ENCODE measurements at places on chromosomes 1 and 21.
A peak's percentile ranks its signal among the peaks of the same experiment; 100 is the strongest.

DNA sequence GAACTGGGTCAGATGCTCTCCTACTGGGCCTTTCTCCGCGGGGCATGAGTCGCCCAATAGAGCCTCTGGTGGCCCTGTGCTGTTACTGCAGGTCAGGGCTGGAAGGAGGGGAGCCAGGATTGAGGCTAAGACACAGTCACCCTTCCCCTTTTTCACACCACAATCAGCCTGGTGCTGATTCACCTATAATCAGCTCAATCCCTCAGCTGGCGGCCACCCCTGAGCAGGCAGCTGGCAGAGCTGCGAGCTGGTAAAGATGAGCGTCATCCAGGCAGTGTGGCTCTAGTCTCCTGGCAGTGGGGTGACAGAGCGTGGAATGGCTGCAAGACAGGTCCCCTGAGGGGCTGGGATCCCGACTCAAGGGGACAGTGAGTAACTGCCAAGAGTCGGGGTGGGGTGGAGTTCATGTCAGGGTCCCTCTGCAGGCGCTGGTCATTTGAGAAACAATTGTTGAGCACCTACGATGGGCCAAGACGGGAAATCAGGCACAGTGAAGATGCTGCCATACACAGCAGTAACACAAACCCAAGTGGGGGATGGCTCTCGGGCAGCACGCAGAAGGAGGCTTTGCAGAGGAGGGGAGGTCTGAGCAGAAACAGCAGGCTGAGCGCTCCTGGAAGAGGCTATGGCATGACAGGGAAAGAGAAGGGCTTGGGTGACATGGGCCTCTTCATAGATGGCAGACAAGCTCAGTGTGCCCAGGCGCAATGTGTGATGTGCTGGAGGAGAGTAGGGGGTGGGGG, 21.8 kb downstream of the ATF3 start:
- DNase-seq = peak; percentile 28

- no peak for DNase-seq
These were observed 738.7 kb downstream of the LTN1 start for GRCh38 chr21:28253961-28254360.

DNA sequence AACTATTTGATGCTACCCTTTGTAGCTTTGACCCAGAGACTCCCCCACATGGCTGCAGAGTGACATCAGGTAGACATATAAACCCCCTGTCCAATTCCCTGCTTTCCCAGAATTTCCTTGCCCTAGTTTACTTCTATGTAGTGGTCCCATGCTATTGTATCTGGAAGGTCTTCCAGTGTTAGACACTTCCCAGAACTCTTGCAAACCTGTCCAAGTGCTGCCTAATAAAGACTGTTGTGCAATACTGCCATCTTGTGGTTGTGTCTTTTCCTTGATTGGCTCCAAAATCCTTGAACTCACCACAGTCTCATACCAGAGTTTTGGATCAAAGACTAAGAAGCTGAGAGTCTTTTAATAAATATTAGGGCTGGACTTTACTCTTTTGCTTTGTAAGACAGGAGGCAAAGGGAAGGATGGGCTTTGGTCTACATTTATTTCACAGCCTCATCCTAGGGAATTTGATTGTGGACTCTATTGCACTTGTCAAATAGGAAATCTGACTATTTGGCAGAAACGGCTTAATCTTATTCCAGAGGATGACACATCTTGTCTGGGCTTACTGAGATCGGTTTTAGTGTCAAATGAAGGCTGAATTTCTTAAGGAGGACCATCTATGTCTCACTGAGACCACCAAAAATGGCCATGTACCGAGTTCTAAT, 169.9 kb downstream of the LRRC7 start:
- DNase-seq = peak; percentile 37

GRCh38 chr1:50700214-50700613, 259.9 kb downstream of the FAF1 start:
- no peak for DNase-seq

DNA sequence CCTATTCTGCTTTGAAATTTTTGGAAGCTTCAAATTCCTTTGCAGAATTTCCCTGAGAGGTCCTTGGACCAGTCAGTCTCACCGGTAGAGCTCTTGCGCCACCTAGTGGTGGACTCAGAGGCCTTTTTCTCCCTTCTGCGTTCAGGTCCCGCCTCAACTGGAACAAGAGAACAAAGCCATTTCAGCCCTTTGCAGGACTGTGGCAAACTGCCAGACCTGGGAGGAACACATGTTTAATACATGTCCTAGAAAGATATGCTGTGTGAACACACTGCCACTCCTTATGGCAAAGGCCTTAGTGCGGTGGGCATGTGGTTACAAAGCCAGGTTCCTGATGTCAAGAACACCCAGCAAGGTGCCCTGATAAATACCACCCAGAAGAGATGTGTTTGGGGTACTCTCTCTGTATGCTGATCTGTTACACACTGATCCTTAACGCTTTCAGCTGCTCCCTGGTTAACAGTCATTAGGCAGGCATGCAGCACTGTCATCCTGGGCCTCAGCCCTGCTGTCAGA, 82.2 kb upstream of the SSX2IP start:
- DNase-seq = peak; percentile 60

DNA sequence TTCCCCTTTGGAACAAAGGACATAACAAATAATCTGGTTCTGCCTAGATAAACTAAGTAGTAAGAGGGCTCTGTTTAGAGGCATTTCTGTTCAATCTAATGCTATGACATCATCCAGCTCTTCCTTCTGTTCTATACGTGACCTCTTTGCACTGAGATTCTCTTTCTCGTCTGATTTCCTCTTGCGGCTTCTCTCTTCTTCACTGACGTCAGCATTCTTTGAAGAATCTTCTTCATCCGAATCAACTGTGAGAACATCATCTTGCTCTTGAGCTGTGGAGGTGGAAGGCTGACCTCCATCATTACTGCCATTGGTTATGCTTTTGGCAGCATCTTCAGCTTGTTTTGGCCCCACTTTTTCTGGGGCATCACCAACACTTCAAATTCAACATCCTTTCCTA, 130.4 kb downstream of the HS2ST1 start:
- DNase-seq = no peak

DNA sequence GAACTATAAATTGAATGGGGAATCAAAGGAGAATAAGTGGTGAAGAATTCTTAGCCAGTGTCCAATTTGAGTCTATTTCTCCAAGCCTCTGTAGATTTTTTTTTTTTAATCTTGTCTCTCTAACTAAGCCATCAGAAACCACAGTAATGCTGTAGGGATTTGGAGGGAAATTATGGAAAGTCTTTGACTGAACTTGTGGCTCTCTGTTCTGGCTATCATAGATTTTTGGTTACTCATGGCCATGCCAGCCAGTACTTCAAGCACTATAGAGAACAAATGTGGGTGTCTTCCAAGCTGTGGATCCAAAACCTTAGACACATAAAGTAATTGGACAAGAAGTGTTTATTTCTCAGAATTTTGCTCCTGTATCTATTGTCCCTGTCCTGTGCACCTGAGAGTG, 147.9 kb downstream of the LRRC40 start:
- no peak for DNase-seq

GRCh38 chr1:186218654-186219352, 156.2 kb downstream of the TPR start:
- DNase-seq = no peak

DNA sequence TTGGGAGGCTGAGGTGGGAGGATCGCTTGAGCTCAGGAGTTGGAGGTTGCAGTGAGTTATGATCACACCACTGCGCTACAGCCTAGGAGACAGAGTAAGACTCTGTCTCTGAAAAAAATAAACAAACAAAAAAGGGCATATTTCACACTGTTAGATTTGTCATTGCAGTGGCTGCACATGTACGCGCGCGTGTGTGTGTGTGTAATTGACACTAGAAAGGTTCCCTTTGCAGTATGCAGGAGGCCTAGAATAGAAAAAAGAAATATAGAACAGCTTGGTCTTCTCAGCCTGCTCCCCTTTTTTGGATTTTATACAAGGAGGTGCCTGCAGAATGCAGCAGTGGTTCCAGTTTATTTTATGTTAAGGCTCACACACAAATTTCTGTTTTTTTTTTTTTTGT, 8.6 kb downstream of the MACO1 start:
- DNase-seq = no peak

GRCh38 chr1:172818841-172819527, 160.1 kb downstream of the FASLG start:
- DNase-seq = no peak

DNA sequence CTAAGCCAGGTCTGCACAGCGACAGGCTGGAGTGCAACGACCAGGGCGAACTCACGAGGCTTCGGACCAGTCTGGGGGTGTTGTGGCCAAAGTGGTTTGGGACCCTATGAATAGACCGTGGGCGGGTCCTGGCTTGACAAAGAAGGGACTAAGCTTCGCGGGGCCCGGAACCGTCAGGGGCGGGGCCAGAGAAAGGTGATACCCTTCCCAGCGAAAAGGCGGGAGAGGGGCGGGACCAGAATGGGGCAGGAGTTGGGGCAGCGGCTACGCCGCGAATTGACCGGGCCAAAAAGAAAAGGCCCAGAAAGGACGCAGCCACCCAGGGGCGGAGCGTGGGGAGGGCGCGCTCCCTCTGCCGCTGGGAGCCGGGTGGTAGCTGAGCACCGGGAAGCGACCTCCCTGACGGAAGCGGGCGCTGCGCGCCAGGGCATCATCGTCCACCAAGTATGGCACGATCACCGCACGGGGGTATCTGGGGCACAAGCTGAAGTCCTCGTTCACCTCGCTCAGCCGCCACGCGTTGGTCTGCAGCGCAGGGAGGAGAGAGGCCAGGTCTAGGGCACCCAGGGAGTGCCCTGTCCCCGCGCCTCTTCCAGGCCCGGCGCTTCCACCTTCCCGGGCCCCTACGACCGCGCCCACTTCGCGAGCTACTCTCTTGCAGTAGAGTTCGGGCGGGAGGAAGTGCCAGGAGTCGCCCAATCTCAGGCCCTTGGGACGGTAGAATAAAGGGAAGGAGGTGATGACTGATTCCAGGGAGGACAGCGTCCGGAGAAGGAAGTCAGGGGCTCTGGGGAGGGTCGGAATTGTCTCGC, 6.7 kb upstream of the FAM167B start:
- peak; percentile 85 for DNase-seq

- no peak for DNase-seq
These were observed 65.8 kb downstream of the CD34 start for GRCh38 chr1:207845109-207845508.

GRCh38 chr1:217747156-217747769, 116.1 kb downstream of the SPATA17 start:
- DNase-seq = no peak

- DNase-seq = peak; percentile 75
These were observed 192.3 kb downstream of the FCRL5 start for GRCh38 chr1:157360023-157360390.

GRCh38 chr1:22273686-22274681, 131.1 kb upstream of the WNT4 start:
- DNase-seq = no peak

- no peak for DNase-seq
These were observed 68.6 kb downstream of the ZC3H11B start for GRCh38 chr1:219544163-219544846.

- no peak for DNase-seq
These were observed 339.8 kb downstream of the OMA1 start for GRCh38 chr1:58206749-58207148.

GRCh38 chr21:14527696-14528652, 18.1 kb downstream of the SAMSN1 start:
- no peak for DNase-seq

GRCh38 chr21:34852448-34852847, 183.7 kb downstream of the CLIC6 start:
- no peak for DNase-seq

- DNase-seq = no peak
These were observed 72.8 kb downstream of the CNST start for GRCh38 chr1:246638941-246639655.

GRCh38 chr1:64133036-64133435, 70.4 kb upstream of the UBE2U start:
- no peak for DNase-seq

GRCh38 chr21:21324297-21324696, 326.1 kb downstream of the NCAM2 start:
- no peak for DNase-seq

DNA sequence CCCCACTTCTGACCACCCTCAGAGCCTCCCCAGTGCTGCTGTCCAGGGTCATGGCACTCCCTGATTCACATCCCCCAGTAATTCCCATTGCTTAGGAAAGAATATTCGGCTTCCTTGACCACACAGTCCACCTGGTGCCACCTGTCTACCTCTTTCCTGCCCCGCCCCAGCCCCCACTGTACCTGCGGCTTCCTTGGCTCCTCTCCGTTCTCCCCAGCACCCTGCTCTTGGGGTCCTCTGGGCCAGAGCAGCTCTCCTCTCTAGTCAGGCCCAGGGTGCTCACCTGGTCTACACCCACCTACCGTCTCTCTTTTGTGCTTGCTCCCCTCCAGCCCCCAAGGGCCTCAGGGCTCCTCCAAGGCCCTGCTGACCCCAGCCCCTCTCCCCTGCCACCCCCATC, 142.6 kb downstream of the PEX14 start:
- no peak for DNase-seq

DNA sequence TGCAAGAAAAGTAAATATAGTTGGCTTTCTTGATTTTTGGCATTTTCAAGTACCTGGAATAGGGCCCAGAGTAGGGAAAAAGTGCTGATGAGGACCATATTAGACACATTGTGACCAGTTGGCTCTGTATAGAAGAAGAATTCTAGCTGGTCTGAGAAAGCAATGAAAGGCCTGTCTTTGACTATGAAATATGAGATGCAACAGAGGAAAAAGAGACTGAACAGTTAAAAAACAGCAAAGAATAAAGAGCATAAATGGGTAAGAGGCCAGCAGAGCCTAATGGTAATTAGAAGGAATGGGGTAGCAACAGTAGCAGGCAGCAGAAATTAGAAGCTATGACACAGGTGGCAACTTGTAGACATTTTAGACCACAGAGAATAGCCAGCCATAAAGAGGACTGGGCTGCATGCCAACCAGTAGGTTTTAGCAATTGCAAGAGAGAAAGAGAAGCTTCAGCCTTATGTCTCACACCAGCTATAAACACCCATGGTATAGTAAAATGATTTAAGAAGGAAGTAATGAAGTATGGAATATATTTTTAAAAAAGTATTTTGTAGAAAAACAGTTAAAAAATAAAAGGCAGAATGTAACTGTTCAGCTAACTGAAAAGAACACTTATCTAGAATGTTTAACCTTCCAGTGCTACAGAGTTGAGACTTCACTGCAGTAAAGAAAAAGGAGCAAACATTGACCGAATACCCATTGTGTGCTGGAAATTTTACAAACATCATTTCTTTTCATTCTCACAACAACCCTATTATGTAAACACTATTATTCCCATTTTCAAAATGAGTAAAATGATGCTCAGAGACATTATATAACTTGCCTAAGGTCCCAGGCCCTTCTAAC, 114.1 kb downstream of the LHX4 start:
- DNase-seq = peak; percentile 46

- no peak for DNase-seq
These were observed 11.2 kb downstream of the UBE2Q1 start for GRCh38 chr1:154547105-154547732.

DNA sequence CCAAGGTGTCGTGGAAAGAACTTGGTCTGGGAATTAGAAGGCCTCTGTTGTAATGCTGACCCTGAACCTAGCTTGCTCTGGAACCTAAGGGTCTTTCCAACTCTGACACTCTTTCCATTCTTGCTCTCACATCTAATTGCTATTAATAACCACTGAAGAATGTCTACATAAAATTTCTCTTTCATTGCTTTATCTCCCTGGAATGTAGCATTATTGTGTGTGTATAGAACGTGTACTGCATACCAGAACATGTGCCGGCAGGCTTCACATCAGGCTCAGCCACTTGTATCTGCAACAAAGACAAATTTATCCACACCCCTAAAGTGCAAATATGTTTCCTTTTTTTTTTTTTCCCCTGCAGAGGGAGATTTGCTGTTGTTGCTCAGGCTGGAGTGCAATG, 13.9 kb upstream of the LAX1 start:
- DNase-seq = no peak

GRCh38 chr1:172273647-172274396, 146.7 kb upstream of the C1orf105 start:
- DNase-seq = no peak

All from NCI-H510A (cell line).